ENCODE measurements at places on chromosomes 6 and 20.
A peak's percentile ranks its signal among the peaks of the same experiment; 100 is the strongest.

- peak; percentile 36 for DNase-seq
Measured at GRCh38 chr6:112330071-112330878, 16.9 kb upstream of the RFPL4B start.

- DNase-seq: no peak
Measured at GRCh38 chr20:5067877-5068645, 51.7 kb downstream of the PCNA start.

DNA sequence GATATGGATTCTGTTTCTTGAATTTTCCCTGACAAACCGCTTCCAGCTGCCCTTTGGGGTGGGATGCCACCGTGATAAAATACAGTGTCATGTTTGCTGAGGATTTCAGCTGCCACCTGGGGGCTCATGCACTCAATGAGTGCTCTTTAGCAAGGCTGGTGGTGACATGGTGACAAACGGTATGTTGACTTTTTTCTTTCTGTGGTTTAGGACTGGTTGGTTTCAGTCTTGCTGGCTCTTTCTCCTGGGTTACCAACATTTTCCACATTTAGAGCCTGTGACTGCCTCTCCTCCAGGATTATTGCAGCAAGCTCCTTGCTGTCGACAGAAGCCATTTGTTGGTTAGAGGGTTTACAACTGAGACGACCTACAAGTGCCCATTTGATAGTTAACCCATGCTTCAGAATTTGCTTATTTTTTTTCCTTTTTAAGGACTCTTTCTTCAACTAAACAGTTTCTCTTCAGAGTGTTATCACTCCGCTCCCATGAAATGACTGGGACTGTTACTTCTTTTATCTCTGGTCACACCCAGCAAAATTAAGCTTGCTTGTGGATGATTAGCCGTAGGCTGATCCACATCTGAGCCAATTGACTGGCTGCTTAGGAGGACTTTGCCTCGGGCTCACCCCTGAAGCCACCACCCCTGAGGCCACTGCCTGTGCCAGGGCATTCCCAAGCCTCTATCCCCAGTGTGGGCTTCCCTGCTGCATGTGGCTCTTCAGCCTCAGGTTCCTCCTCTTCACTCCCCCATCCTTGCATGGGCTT lies 48.4 kb upstream of the CDYL start:
- DNase-seq: no peak

DNA sequence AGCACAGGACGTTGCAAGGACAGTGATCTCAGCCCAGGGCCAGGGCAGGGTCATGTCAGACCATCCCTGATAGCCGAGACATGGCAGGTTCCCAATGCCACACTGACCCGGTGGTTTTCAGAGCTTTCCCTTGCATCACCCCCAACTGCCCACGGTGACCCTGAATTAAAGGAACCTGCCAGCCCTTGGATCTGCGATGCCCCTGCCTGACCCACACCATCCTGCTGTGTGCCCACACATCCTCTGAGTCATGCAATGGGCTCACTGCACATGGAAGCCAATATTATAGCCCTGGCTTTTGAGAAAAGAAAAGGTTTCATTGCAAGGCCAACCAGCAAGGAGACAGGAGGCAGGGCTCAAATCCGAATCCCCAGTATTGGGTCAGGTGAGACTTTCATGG lies 132.6 kb upstream of the CST7 start:
- no peak for DNase-seq

- DNase-seq: no peak
Measured at GRCh38 chr6:88574651-88575050, 388.8 kb downstream of the RNGTT start.

GRCh38 chr6:94956910-94957309 lies 620.4 kb upstream of the MANEA start:
- no peak for DNase-seq

DNA sequence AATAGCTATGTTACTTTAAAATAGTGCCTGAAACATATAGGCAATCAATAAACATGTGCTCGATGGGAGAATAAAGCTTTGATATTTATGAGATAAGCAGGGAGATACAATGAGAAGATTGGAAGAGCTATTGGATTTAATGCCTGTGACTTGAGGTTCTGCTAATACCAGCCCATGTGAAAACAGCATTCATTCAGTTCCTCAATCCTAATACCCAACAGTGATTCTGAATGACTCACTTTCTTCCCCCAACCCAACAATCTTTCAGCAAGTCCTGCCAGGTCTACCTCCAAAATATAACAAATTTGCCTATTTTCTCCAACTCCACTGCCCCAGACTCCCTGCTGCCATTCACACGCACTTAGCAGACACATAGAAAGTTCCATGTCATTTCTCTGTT lies 26.6 kb upstream of the KLHL31 start:
- no peak for DNase-seq

DNA sequence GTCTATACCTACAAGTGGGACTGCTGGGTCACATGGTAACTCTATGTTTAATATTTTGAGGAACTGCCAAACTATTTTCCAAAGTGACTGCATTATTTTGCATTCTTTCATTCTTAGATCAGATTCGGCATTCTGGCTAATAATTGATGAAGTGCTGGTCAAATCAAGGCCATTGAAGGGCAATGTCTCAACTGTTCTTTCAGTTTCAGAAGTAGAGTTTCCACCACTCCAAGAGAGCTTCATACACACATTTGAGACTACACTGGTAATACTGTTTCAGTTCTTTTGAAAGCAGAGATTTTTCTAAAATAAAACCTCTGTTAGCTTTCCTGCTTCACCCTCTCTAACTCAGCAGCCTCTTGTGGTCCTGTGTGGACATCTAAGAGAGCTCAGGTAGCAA lies 154.5 kb downstream of the CFAP61 start:
- DNase-seq: no peak

DNA sequence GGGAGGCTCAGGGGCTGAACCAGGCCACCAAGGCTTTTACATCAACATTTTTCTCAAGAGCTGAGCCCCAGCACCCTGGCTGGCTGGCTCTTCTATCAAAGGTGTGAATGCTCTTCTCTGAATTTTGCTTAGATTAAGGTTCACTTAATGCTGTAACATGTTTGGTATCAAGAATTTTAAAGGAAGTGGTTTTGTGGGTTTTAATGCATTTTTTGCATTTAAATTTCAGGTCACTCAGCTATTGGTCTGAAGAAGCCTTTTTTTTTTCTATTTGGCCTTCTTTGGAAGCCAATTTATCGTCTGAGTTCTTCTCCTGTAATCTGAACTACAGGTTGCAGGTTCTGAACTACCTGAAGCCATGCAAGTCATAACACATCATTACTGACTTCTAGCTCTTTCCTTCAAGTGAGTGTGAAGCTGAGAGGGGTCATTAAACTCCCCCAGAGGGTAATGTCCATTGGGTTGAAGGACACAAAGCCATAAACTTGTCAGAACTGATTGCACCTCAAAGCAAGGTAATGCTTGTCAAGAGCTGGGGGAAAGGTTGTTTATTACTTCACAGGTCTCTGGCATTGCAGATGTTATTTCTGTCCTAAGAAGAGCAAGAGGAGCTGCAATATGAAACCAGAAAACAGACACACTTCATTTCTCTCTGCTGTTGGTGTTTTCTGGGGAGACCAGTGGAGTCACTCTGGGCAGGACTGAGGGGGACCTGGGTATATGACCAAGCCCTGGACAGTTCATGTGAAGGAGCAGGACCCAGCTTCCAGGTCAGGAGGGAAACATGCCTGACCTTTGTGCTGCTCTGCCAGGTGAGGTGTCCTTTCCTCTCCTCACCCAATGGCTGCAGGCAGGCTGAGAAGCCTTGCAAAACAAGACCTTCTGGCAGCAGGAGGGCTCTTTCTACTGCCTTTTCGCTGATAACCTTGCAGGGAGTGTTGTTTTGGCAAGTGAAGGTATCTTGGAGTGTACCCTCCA lies 26.1 kb upstream of the NEDD9 start:
- no peak for DNase-seq

- DNase-seq: no peak
Measured at GRCh38 chr20:51800872-51801121, 1.5 kb downstream of the SALL4 start.

DNA sequence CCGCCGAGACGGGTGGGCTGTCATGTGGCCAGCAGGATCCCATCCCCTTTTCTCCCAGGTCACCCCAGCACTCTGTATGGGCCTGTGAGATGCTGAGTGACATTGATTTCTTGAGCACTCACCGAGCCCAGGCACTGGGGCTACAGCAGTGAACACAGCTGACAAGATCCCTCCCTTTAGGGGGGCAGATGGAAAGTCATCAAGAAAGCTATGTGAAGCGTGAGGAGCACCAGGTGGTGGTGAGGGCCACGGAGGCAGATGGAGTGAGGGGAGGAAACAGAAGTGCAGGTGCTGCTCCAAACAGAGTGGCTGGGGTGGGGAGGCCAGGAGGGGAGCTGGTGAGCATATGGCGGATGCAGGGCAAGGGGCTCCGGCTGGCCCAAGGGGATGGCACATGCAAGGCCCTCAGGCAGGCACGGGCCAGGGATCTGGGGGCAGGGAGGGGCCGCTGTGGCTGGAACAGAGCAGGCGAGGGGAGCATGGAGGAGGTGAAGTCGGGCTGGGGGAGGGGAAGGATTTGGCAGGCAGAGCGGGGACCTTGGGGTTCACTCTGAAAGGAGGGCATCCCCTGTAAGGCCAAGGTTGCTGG lies 184.0 kb downstream of the BMP7 start:
- DNase-seq: no peak

DNA sequence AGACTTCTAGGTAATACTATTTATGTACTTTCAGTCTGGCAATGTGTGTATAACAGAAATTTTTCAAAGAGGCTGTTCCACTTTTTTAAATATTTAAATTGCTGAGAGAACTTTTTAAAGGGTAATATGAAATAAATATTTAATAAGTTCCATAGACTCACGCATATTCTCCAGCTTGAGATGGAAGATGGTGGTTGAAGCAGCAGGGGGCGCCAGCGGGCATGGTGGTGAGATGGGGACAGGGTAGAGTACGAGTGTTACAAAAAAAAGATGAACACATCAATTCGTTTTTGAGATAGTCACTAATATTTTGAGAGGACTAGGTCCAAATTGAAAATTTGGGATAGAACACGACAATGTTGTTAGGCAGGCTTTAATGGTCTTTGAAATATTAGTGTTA lies 68.4 kb downstream of the RSPO3 start:
- no peak for DNase-seq

DNA sequence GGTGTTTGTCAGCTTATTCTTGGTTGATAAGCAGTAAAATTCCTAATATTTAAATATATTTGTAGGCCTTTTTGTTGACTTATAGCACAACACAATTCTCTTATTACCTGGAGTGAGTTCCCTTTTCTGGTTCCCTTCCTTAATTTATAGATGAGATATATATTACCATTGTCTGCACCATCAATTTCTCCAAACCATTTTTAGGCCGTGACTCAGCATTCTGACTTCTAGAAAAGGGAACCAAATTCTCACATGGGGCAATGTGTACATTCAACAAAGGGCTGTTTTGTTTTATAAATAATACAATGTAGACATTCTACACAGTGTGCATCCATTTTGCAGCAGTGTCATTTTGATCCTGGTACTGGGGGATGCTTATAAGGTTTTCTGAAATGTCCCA lies 52.8 kb downstream of the NCOA7 start:
- DNase-seq: no peak

DNA sequence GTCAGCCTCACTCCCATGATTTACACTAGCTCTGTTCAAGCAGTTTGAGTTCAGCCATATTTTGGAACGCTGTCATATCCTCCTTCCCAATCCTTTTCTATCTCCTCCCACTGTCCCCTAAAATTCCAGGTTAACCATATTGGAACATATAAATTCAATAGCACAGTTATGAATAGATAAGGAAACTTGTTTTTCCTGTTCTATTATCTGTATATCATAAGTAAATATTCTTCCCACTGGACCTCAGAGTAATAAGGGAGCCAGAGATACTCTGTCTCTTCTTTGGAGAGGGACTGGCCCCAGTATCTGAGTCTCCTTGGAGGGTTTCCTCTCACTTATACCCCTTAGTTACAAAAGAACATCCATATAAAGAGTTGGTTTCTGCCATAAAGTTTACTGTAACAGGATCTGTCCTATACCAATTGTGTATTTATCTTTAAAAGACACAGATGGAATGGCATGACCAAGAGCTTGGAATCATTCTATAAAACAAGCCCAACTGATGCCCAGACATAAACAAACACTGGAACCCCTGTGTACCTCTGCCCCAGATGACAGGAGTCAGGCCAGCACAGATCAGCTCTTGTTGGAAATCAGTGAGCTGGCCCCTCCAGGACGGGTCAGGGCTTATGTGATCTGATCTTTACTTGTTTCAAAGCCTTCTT lies 67.1 kb downstream of the EPB41L2 start:
- DNase-seq: no peak

- no peak for DNase-seq
Measured at GRCh38 chr20:3777716-3778629, 3.3 kb downstream of the SPEF1 start.

- no peak for DNase-seq
Measured at GRCh38 chr20:35883336-35883777, 70.9 kb downstream of the SCAND1 start.

DNA sequence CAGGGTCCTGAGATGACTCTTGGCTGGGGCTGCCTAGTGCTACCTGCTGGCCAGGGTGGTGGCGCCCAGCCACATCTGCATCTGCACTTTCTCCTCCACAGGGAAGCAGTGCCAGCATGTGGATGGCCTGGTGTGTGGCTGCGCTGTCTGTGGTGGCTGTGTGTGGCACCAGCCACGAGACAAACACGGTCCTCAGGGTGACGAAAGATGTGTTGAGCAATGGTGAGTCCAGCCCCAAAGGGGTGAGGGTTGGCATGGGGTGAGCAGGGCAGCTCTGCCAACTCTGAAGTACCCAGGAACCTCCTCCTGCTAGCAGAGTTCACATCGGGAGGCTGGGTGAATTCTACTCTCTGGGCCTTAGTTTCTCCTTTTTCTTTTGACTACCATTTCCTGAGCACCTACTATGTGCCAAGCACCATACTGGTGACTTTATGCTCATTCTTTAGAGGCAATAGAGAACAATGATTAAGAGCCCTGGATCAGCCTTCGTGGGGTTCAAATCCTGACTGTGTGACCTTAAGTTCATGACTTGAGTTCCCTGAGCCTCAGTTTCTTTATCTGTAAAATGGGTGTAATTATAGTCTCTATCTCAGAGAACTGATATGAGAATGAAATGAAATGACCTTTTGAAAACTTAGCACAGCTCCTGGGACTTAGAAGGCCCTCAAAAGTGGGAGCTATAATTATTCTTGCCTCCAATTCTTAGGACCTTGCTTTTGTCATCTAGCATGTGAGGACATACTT lies 2.1 kb downstream of the BPIFB4 start:
- DNase-seq: no peak

- DNase-seq: no peak
Measured at GRCh38 chr6:147909640-147910039, 401.1 kb downstream of the SAMD5 start.

DNA sequence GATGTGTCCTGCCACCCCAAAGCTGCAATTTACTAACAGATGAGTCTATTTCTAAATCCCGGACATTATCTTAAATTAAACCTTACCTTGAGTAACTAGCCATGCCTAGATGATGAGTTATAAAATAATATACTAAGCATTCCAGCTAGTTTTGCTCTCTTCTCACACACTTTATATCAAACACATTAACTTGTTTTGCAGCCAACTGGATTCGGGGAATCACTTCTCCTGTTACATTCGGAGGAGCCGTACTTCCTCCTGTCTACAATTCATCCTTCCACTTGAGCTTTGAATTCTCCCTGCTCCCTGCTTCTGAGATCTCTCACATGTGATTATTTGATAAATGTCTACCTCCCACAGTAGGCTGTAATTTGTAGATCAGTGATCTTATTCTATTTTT lies 420.1 kb downstream of the GJA1 start:
- DNase-seq: no peak
